ENCODE measurements at places on chromosomes 3 and 15. TPM values are rescaled to one million over a fixed set of nuclear protein-coding genes. Genes with fewer than 3 reads are reported as not detected.

DNA sequence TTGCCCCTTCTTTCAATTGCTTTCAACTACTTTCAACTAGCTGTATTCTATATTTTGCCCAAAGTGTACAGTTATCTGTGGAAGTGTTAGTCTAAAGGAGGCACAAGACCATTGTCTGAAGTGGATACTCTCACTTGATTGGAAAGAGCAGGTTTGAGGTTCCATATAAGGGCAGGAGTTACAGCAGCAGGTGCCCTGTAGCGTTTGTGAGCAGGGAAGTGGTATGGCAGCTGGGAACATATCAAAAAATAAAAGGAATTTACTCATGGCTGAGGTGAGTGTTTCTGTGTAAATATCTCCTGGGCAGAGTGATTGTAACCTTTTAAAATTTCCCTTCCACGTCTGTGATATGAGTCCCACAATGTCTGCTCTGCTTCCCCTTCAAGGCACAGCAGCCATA is 38.5 kb upstream of the DNAJC13 start:
- H3K4me3 ChIP-seq = no peak overlapping the region
- peaks cover 1% of the 10 kb centered on the region for H3K27me3 ChIP-seq
- DNase-seq = no peak
- H3K36me3 ChIP-seq = no peaks in the 10 kb centered on the region
- no peak overlapping the region for H3K27ac ChIP-seq

DNA sequence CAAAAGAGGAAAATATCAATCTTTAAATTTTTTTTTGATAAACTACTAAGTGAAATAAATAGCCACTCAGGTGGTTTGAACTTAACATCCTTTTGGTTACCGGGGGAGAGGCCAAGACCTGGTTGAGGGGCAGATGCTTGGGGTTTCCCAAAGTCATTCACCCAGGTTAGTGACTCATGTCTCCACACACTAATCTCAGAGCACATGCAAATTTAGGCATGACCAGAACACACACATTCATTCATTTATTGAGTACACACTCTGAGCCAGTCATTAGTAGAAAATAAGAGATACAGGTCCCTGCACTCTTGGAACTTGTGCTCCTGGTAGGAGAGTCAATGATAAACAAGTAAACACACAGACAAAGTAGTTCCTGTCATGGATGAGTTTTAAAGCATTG is 7.3 kb downstream of the ILDR1 start:
- peaks cover 10% of the 10 kb centered on the region for H3K27me3 ChIP-seq
- DNase-seq = no peak
- no peak overlapping the region for H3K4me3 ChIP-seq
- no peaks in the 10 kb centered on the region for H3K36me3 ChIP-seq
- H3K27ac ChIP-seq = no peak overlapping the region

DNA sequence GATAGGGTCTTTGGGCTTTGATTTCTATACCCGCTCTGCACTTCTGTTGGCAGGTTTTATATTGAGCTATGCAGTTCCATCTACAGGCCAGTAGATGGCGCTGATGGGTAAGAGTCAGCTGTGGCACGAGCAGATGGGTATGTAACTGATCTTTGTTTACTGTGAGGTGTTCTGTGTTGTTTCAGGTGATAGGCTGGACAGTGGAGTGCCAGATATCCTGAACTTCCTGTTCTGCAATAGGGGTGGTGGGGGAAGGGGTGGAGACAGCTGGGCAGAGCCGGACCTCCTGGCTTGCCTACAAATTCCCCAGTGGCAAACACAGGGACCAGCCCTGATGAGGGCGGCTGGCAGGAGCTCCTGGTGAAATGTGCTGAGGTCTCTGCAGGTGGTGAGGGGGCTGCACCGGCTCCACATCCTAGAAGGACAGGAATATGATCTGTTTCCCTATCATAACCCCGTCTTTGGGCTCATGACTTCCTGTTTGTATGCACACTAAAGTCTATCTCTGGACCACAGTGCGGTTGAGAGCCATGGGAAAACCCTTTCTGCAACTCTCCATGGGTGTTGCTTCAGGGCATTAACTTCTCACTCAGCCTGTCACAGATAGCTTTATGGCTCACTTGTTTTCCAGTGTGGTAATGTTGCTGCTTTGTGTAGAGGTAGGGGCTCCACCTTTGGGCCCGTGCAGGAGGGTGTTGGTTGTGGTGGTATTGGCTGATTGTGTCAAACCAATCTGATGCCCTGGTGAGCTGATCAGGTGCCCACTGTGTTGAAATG is 13.4 kb upstream of the FAM98B start:
- H3K4me1 ChIP-seq = no peaks in the 10 kb centered on the region
- peaks cover 60% of the 10 kb centered on the region for H3K27me3 ChIP-seq
- DNase-seq = peak; percentile 67
- no peak overlapping the region for H3K4me3 ChIP-seq
- H3K36me3 ChIP-seq = no peaks in the 10 kb centered on the region

DNA sequence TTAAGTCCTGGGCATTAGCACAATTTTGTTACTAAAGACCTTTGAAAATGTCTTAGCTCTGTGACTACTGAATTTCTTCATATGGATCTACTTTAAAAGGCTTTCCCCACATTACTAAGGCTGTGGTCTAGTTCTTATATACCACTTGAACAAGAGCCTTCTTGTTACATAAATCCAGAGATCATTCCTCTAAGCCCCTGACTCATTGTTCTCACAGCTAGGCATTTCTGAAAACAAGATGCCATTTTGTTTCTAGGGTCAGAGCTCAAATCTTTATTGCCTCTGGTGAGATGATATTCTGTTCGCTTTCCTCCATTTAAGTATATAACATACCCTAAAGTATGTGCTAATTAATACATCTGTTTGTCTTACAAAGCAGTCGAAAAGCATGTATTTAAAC is 29.8 kb upstream of the LPP start:
- DNase-seq = no peak
- no peak overlapping the region for H3K4me3 ChIP-seq
- no peaks in the 10 kb centered on the region for H3K4me1 ChIP-seq

DNA sequence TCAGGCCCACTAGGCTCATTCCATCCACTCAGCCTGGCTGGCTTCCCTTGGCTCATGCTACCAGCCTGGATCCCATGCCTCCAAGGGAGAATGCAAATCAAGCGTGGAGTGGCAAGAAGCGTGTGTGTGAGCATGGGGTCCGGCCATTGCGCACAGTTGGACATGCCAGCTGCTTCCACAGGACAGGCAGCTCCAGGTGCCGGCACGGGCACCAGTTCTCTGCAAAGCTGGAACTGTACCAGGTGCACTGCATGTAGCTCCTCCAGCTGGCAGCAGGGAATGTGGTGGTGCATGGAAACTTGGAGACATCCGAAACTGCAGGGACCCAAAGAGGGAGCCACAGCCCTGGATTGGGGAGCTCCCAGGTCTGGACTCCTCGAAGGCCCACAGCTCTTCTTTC is 449.8 kb downstream of the EPHA6 start:
- H3K27me3 ChIP-seq = no peaks in the 10 kb centered on the region
- H3K4me1 ChIP-seq = no peaks in the 10 kb centered on the region
- H3K4me3 ChIP-seq = no peak overlapping the region
- no peaks in the 10 kb centered on the region for H3K36me3 ChIP-seq

DNA sequence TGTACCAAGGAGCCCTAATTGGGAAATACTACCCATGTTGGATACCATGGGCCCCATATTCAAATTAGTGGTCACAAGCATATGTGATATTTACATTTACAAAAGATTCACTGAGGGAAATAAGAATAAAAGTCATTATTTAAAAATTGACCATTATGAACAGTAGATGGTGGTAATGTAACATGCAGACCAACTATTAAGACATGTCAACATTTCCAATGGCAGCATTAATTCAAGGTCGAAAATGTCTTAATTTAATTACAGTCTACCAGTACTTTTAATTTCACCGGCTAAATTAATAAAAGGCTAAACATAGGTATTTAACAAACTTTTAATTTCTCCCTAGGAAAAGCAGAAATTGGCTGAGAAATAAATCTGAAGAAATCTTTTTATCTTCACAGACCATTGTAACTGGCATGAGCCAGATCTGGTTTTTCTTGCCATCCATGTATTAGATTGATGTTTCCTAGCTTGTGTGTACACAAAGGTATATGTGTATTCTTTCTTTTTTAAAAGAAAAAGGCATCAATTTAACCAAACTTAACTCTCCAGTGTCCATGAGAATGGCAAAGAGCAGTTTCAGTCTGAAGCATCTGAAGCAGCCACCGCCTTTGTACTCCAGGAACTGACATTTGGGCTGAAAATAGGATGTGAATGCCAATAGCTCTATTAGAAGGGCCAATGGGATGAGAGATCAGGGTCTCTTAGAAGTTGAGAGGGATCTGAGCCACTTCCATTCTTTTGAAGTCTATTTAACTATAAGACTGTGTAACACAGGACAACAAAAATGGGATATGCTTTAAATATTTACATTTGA is 26.6 kb downstream of the NEK11 start:
- no peak overlapping the region for H3K4me3 ChIP-seq
- no peaks in the 10 kb centered on the region for H3K4me1 ChIP-seq
- no peaks in the 10 kb centered on the region for H3K27me3 ChIP-seq
- no peaks in the 10 kb centered on the region for H3K36me3 ChIP-seq
- peak; percentile 11 for DNase-seq
- no peak overlapping the region for H3K27ac ChIP-seq

MKRN2OS gene
- total RNA-seq = not detected

DNA sequence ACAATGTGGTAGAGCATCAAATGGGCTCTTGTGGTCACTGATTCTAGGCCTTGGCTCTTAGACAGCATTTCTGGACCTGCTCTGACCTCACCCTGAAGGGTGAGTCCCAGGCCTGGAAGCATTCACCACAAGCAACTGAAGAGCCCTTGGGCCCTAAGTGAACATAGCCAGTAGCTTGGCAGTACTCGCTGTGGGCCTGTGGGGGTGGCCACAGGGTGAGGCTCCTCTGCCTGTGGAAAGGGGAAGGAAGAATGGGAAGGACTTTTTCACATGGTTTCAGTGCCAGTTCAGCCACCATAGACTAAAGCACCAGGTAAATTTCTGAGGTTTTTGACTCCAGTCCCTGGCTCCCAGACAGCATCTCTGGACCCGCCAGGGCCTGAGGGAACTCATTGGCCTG is 5.1 kb upstream of the ZSCAN2 start:
- no peak for DNase-seq
- H3K36me3 ChIP-seq = no peaks in the 10 kb centered on the region
- no peak overlapping the region for H3K4me3 ChIP-seq
- H3K4me1 ChIP-seq = no peaks in the 10 kb centered on the region

DNA sequence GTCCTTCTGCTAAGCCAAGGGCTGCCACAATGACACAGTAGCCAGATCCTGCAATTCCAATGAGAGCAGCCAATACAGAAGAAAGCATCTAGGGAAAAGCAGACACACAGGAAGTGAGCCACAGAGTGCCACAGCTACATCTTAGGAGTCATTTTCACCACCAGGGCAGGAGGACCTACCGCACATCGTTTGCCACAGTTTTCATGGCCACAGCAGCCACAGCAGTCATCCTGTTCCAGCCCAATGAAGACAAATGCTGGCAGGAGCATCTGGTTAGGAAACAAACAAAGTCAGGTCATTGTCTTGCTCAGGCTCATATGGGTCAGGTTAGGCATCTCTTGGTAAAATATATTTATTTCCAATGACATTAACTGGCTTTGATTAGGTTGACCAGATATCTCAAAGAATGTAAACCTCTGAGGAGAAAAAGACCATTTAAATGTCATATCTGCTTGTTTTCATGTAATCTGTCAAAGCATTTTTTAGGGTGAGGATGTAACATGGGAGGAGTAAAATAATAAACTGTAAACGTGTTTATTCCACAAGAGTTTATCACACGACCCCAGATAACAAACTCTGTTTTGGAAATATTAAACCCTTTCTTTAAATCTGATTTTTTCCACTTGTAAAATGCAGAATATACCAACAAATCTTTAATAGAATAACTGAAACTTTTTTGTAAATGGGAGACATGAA is 1.8 kb downstream of the TM4SF1 start:
- peak overlapping the region; percentile 90 for H3K27ac ChIP-seq
- peaks cover 23% of the 10 kb centered on the region for H3K36me3 ChIP-seq
- H3K4me1 ChIP-seq = peaks cover 60% of the 10 kb centered on the region
- no peaks in the 10 kb centered on the region for H3K27me3 ChIP-seq
- peak; percentile 72 for DNase-seq

DNA sequence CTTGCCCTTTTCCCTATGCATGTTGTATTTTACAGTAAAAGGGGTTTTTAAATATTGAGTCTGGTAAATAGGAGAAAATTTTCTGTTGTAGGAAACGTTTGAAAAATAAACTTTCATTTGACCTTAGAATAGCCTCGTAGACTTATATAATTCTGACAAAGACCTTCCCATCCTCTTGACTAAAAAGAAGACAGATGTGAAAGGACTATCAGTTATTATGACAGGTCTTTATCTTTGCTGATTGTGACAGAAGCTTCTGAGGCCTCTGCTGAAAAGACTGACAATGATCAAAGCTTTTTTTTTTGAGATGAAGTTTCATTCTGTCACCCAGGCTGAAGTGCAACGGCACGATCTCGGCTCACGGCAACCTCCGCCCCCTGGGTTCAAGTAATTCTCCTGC is 24.2 kb downstream of the C2CD4A start:
- no peak for DNase-seq
- no peaks in the 10 kb centered on the region for H3K27me3 ChIP-seq
- H3K4me1 ChIP-seq = peaks cover 14% of the 10 kb centered on the region

- no peak for DNase-seq
- H3K27ac ChIP-seq = no peak overlapping the region
- no peaks in the 10 kb centered on the region for H3K36me3 ChIP-seq
- H3K4me3 ChIP-seq = no peak overlapping the region
- no peaks in the 10 kb centered on the region for H3K4me1 ChIP-seq
- no peaks in the 10 kb centered on the region for H3K27me3 ChIP-seq
Measured at GRCh38 chr3:140655678-140656077, 22.2 kb upstream of the TRIM42 start.

LSM3 gene
- total RNA-seq = 13.6 TPM

DNA sequence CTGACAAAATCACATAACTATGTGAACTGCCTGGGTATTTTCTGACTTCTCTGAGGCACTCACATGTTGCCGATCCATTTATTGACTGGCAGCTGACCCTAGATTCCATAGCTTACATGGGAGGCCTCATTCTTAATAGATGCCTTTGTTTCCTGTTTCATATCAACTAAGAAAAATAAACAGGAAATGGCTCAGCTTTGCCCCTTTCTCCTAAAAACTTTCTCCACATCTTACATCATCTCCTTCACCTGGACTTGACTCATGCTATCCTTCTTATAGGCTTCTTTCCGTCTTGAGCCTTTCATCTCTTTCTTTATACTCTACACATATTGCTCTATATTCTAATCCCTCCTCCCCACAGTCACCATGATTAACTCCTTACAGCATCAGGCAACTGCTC is 38.0 kb downstream of the TXNRD3 start:
- no peak overlapping the region for H3K4me3 ChIP-seq
- H3K27ac ChIP-seq = no peak overlapping the region
